ENCODE measurements at places on chromosomes 1 and 21. TPM values are rescaled to one million over a fixed set of nuclear protein-coding genes. Genes with fewer than 3 reads are reported as not detected.

TMEM81 gene
- polyA plus RNA-seq, result 5.1 TPM

- no peak for DNase-seq
Observed at GRCh38 chr1:31289021-31289420, 7.6 kb downstream of the SNRNP40 start.

DNA sequence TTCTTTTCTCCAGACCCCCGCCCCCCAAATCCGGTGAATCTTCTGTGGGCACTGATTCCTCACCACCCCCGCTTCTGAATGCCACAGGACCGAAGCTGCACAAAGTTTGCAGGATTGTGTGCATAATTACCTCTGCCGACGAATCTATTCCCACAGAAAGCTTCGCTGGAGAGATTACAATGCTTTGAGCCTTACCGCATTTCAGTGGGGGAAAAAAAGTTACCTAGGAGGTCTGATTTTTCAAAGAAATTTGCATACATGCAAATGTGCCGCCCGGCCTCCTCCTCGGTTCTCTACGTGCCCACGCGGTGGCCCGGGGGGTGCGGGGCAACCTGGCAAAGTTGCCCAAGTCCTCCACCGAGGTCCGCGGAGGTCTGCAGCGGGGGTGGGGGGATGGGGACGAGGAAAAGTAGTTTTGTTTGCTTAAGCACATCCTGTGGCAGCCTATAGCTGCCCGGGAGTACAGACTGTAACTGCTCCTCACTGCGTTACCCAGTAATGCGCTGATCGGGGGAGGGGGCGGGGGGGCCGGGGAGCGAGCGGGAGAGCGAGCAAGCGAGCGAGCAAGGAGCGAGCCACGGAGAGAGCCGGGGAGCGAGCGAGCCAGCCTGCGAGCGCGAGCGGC, 563 bp upstream of the NFIA start:
- DNase-seq, result no peak

GRCh38 chr1:229860926-229861325, 206.1 kb upstream of the GALNT2 start:
- DNase-seq, result no peak

All from left kidney (tissue), 8 donors.